Naive thymus-derived CD8-positive, alpha-beta T cell (primary cell): ENCODE measurements at places on chromosomes 4 and X. TPM values are rescaled to one million over a fixed set of nuclear protein-coding genes. Genes with fewer than 3 reads are reported as not detected.

DNA sequence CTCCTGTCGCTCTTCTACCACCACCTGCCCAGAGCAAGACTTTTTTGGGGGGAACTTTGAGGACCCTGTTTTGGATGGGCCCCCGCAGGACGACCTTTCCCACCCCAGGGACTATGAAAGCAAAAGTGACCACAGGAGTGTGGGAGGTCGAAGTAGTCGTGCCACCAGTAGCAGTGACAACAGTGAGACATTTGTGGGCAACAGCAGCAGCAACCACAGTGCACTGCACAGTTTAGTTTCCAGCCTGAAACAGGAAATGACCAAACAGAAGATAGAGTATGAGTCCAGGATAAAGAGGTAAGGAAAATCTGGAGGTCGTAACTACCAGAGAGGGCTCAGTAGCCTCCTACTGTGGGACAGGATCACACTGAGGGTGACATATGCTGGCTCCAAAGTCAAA lies 364.5 kb downstream of the MAPK10 start:
- no peak overlapping the region for H3K4me3 ChIP-seq
- no peak overlapping the region for H3K27ac ChIP-seq
- no peak for DNase-seq
- no peaks in the 10 kb centered on the region for H3K27me3 ChIP-seq

DNA sequence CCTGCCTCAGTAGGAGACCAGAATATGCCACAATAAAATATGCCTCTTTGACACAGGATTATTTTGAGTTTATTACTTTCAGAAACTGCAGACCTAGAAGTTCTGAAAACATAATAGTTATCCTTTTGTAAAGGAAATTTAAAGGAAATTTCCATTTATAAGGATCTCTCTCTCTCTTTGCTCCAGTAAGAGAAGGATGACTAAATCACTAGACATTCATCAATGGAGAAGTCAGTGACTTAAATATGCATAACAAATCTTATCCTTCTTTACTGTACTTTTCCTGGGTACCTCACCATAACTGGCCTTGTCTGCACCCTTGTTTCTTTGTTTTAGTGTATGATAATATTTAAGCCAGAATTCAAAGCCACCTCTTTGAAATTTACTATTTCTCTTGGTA lies 28.3 kb upstream of the OPHN1 start:
- no peak overlapping the region for H3K27ac ChIP-seq
- no peaks in the 10 kb centered on the region for H3K36me3 ChIP-seq
- no peak overlapping the region for H3K4me3 ChIP-seq
- DNase-seq = no peak
- no peaks in the 10 kb centered on the region for H3K27me3 ChIP-seq

DNA sequence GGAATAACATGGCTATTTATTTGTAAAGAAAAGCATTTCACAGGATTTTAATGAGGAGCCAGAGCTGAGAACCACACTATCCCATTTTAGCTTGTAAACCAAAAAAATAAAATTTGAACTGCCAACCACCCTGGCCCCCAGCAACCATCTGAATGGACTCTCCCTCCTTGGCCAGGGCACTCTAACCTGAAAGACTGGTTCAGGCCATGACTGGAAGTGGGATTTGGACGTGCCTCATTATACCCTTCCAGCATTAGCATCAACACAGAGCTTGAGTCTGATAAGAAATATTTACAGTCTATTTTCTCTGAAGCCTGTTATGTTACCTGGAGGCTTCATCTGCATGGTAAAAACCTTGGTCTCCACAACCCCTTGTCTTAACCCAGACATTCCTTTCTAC lies 30.0 kb downstream of the METAP1 start:
- H3K36me3 ChIP-seq = peaks cover 12% of the 10 kb centered on the region
- DNase-seq = no peak
- H3K27ac ChIP-seq = no peak overlapping the region
- H3K4me3 ChIP-seq = no peak overlapping the region
- peaks cover 76% of the 10 kb centered on the region for H3K4me1 ChIP-seq

DNA sequence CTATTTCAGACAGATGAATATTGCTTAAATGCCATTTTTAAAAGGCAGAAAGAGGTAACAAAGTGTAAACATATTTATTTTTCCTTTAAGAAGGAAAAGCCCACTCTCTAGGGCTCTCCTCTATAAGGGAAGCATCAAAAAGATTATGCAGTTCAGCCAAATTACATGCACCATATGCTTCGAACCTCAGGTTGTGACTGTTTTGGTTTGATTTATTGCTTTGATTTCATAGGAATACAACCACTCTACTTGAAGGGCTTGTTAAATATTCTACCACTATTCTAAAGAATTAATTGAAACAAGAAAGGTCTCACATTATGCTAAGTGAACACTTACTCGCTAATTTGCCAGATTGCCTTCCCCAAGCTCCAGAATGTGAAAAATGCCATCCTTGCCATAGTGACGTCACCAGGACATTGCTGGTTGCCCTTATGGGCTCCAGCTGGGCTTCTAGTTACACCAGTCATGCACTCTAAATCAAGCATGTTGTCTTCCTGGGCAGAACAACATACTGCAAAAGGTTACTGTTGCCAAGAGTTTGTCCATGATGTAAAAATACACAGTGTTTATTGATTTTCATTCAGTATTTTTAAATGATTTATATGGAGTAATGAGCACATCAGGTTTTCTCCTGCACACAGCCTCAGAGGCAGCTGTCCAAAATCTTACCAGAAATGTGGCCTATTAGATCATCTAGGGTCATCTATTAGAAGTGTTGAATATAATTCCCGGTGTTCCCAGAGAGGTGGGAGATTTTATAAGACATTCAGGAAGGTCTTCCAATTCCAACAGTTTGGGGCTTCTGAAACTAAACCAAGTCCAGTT lies 164.4 kb upstream of the RAPGEF2 start:
- H3K27me3 ChIP-seq = peaks cover 4% of the 10 kb centered on the region
- H3K4me3 ChIP-seq = no peak overlapping the region
- no peak overlapping the region for H3K27ac ChIP-seq
- H3K4me1 ChIP-seq = no peaks in the 10 kb centered on the region
- no peak for DNase-seq

GRCh38 chr4:144176476-144176875 lies 36.0 kb upstream of the GYPA start:
- H3K4me3 ChIP-seq = no peak overlapping the region
- no peak overlapping the region for H3K27ac ChIP-seq
- no peaks in the 10 kb centered on the region for H3K4me1 ChIP-seq
- no peak for DNase-seq

The EOLA2 gene
- 47.1 TPM for total RNA-seq

- H3K36me3 ChIP-seq = no peaks in the 10 kb centered on the region
- no peak overlapping the region for H3K27ac ChIP-seq
- H3K4me3 ChIP-seq = no peak overlapping the region
- H3K27me3 ChIP-seq = no peaks in the 10 kb centered on the region
These were observed 50.8 kb upstream of the EDNRA start for GRCh38 chr4:147430111-147430510.

The RHOXF1 gene
- 1.7 TPM for total RNA-seq

- no peaks in the 10 kb centered on the region for H3K36me3 ChIP-seq
- H3K4me3 ChIP-seq = no peak overlapping the region
- DNase-seq = no peak
- H3K4me1 ChIP-seq = no peaks in the 10 kb centered on the region
- H3K27me3 ChIP-seq = peaks cover 5% of the 10 kb centered on the region
These were observed 50.3 kb upstream of the BMP3 start for GRCh38 chr4:80980239-80980638.

DNA sequence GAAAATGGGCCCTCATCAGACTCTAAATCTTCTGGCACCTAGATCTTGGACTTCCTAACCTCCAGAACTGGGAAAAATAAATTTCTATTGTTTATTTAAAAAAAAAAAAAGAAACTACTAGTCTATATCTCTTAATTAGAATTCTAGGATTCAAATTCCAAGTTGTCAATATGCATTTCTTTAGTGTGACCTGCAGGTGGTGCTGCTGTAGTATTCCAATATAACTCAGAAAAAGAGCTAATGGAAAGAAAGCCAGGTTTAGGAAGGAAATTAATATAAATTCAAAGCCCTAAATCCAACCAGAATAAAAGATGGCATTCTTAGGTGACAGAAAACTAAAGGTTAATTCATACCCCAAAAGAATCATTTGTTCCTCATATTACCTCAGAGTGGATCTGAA lies 80.0 kb upstream of the NALF2 start:
- DNase-seq = no peak
- peaks cover 8% of the 10 kb centered on the region for H3K27me3 ChIP-seq
- H3K4me3 ChIP-seq = no peak overlapping the region
- no peak overlapping the region for H3K27ac ChIP-seq

The ADAM29 gene
- not detected for total RNA-seq

The LAMP2 gene
- 39.2 TPM for total RNA-seq

DNA sequence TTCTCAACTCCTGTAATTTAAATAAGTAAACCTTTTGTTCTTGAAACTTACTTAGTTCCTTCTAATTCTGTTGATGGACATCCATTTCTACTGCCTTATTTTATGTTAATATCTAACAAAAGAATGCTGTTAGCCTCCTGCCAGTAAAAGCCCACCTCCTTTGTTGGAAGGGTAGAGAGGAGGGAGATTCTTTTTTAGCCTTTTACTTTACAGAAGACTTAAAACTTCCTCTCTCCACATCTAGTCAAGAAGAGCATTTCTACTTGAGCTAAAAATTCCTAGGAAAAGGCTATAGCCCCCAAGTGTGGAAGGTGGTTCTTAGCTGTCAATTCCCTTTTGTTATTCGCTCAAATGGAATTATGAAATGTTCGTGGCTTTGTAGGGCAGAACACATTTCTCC lies 118.7 kb downstream of the ZIC3 start:
- H3K27ac ChIP-seq = no peak overlapping the region
- H3K27me3 ChIP-seq = no peaks in the 10 kb centered on the region
- no peak overlapping the region for H3K4me3 ChIP-seq
- H3K36me3 ChIP-seq = no peaks in the 10 kb centered on the region
- H3K4me1 ChIP-seq = no peaks in the 10 kb centered on the region

GRCh38 chrX:137427816-137428215 lies 138.1 kb upstream of the ZIC3 start:
- H3K36me3 ChIP-seq = peaks cover 3% of the 10 kb centered on the region
- H3K4me3 ChIP-seq = peak overlapping the region; percentile 89
- H3K4me1 ChIP-seq = peaks cover 3% of the 10 kb centered on the region
- no peak for DNase-seq
- peaks cover 62% of the 10 kb centered on the region for H3K27me3 ChIP-seq
- no peak overlapping the region for H3K27ac ChIP-seq

The SASH3 gene
- total RNA-seq = 158 TPM

DNA sequence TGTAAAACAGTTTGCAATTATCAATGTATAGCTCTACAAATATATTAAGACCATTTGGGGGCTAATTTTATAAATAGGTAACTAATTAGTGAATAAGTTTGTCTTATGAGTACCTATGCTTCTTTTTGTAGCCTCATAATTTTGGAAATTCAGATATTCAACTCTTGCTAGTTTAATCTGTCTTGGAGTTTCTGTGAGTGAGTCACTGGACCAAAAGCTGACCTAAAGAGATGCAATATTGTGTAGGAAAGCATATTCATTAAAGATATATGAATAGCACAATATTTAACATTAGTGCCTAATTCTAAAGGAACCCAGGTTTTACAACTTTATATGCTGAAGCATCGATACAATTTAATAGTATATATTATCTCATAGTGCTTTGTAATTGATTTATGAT lies 161.3 kb upstream of the PCDH18 start:
- H3K4me1 ChIP-seq = no peaks in the 10 kb centered on the region
- no peaks in the 10 kb centered on the region for H3K27me3 ChIP-seq
- H3K4me3 ChIP-seq = no peak overlapping the region
- no peak for DNase-seq
- no peaks in the 10 kb centered on the region for H3K36me3 ChIP-seq
- no peak overlapping the region for H3K27ac ChIP-seq

The MAPK10 gene
- total RNA-seq = not detected

The PCYT1B gene
- total RNA-seq = not detected
